ENCODE measurements at places on chromosomes 2 and 18.

DNA sequence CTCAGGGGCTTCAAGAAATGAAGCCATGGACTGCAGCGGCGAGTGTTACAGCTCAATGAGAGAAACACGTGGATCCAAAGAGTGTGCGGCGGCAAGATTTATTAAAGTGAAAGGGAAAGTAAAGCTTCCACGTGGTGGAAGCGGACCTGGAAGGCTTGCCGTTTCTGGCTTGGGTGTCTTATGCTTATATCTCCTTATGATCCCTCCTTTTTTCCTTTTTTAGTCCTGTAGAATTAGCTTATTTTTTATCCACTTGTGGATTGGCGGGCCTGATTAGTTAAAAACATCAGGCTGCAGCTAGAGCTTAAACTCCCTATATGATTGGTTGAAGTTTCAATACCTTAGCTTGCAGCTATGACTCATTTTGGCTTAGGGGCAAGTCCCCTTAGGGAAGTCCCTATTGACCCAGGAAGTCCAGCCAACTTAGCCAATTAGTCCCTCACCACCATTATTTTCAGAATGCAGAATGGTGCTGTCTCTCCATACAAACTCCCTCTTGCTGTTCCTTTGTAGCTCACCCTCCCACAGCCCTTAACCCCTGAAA is 11.6 kb upstream of the HNMT start:
- no peak for DNase-seq

- DNase-seq, result no peak
These were observed 380.6 kb upstream of the TCF4 start for GRCh38 chr18:55968550-55968949.

- no peak for DNase-seq
These were observed 106.8 kb upstream of the LDAH start for GRCh38 chr2:20929721-20930120.

GRCh38 chr2:217736776-217737550 is 265.8 kb downstream of the TNS1 start:
- no peak for DNase-seq

DNA sequence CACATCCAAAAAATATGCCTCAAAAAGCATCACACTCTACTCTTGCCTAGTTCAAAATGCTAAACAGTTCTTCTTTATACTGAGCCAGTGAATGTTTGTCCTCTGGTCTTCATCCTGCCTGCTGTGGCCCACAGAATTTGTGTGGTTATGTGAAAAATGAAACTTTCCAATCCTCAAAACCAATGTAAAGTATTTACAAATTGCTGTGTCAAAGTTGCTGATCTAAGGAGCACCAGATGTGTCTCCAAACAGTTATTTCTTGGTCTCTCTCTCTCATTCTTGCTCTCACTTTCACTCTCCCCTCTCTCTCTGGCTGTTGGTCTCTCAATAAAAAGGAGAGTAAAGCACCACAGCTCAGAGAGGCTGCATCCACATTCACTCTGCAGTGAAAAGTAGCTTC is 23.0 kb downstream of the EPHA4 start:
- no peak for DNase-seq

DNA sequence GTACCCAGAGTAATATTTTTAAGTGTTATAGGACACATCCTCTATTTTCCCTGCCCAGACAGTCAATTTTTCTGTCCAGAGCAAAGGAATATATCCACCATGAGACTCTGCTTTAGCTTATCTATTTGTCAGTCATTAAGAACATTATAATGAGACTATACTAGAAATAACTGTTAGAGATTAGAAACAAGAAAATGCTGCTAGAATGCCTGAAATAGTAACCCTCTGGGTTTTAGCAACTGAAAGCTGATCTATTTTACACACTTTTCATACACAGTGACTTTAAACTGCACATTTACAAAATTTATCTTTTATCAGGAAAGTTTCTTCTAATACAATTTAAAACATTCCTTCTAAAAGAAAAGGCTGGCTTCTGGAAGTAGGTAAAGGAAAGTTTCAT is 39.6 kb downstream of the MBD2 start:
- DNase-seq, result no peak

DNA sequence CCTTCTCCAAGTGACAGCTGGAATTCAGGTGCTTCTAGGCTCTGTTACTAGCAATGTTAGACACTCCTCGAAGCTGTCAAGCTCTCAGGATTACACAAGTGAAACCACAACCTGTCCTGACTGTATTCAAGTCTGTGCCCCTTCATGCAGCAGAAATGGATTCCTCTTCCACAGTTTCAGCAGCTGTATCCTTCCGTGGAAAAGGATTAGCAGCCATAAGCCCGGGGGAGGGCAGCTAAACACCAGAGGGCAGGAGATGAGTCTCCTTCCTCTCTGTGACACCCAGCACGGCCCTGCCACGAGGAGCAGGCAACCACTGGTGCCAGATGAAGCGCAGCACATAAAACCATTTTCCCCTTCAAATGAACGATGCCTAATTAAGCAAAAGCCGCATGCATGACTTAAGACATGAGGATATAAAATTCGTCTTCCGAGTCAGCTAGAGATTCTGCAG is 1.2 kb downstream of the ST3GAL5 start:
- no peak for DNase-seq

GRCh38 chr2:24049485-24050021 is at the start of gene FKBP1B:
Gene FKBP1B, plus strand, starts transcription at chr2:24049741. Its CDS starts 109 bp downstream, at chr2:24049850.
- DNase-seq, result no peak

DNA sequence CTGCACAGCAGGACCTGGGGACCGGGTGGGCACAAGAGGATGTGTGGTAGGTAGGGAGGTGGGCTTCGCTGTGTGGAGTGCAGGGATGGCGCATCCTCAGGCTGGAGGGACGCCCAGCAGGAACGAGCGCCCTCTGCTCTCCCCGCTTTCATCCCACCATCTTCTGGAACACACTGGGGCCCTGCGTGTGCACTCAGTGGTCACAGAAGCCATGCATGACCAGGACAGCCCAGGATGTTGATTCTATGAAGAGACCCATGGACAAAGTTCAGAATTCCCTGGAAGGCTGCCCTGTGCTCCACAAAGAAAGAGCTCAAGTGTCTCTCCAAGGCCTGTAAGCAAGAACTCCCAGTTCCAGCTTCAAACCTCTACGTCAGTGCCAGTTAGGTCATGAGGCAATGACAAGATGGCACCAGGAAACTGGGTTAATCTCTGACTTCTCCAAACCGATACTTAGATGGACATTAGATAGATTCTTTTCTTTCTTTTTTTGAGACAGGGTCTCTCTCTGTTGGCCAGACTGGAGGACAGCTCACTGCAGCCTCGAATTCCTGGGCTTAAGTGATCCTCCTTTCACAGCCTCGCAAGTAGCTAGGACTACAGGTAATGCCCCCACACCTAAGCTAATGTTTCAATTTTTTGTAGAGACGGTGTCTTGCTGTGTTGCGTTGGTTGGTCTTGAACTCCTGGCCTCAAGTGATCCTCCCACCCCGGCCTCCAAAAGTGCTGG is 3.4 kb downstream of the SLC66A2 start:
- DNase-seq, result no peak

- DNase-seq, result no peak
These were observed 95.3 kb upstream of the FAM136A start for GRCh38 chr2:70397186-70397585.

GRCh38 chr2:234669621-234670020 is 172.7 kb upstream of the ARL4C start:
- DNase-seq, result no peak

GRCh38 chr2:64165706-64166105 is 21.5 kb upstream of the PELI1 start:
- DNase-seq, result no peak

GRCh38 chr2:20424300-20425290 is 22.3 kb upstream of the RHOB start:
- DNase-seq, result no peak

DNA sequence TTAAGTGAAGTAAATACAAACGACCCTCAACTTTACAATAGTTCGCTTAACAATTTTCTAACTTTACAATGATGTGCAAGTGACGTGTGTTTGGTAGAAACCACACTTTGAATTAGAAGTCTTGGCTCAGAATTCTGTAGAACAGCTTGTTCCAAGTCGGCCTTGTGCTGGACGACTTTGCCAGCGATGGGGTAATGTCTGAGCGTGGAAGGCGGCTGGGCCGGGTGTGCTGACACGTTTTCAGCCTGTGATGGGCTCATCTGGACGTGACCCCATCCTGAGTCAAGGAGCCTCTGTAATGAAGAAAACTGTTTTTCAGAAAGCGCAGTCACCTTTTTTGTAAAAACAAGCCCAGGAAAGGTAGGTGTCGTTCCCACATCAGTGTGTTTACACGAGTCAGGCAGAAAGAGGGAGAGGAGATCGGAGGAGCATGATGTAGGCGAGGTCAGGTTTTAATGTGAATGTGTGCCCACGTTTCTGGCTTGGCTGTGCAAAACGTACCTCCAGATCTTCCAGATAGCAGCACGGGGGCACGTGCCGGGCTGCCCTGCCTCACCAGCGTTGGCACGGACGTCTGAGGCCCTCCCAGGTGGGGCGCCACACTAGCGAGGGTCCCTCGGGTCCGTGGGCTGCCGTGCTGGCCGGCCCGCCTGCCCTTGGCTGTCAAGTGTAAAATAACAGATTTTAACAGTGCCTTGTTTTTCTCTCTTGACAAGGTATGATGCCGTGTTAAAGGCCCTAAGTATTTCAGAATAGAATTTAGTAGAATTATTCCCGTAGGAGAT is 54.6 kb downstream of the CTDP1 start:
- DNase-seq, result no peak

- no peak for DNase-seq
These were observed 26.3 kb upstream of the SH3RF3 start for GRCh38 chr2:109102588-109103233.

GRCh38 chr18:58844871-58845270 is 19.8 kb upstream of the ZNF532 start:
- DNase-seq, result no peak

- DNase-seq, result no peak
These were observed 4.9 kb downstream of the TM4SF20 start for GRCh38 chr2:227374158-227374557.

GRCh38 chr2:183248866-183249567 is 124.8 kb downstream of the NUP35 start:
- no peak for DNase-seq

DNA sequence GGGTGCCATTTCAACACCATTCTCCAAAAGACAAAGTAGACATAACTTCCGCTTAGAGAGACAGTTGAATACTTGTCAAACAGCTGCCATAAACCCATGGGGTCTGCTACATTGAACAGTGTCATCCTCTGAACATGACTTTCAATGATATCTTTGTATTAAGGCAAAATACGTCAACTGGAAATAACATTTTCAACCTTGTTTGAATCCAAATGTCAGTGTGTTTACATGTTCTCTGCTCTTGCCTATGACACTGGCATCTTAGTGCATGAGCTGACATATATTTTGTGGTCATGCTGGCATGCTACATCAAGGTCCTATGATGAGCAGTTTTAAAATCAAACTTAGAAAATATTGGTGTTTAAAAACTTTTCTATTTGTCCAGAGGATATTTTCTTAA is 1548.1 kb upstream of the LRRTM1 start:
- DNase-seq, result no peak

GRCh38 chr2:213491376-213491775 is 207.1 kb downstream of the SPAG16 start:
- DNase-seq, result no peak

DNA sequence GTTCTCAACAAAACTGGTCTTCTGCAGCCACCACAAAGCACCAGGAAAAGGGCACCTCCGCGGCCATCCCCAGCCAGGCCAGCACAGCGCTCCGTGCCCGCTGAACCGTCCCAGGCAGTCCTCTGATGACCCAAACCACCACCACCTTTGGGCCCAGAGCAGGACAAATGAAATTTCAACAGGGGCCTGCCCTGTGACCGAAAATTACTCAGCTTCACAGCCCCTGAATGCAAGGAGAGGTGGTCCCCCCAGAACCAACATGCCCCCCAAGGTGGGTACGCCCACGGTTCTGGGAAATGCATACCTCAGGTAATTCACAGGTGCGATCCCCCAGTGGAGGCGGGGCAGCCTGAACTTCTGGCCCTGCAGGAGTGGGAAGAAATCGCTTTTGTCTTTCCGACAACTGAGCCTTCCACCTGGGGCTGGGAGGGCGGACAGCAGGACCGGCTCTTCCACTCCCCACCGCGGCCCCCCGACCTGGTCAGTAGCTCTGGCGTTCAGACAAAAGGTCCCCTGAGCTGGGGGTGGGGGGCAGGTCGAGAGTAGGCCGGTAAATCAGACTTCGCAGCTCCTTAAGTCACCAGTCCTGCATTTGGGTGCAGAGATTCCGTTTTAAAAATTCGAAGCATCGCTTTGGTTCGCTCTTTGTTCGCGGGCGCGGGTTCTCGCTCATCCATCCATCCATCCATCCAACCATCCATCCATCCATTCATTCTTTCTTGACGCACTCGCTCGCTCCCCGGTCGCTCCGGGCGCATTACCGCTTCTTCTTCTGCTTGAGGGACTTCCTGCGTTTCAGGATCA is 1.4 kb downstream of the ARL4C start:
- no peak for DNase-seq

GRCh38 chr2:148300544-148300943 is 279.7 kb downstream of the MBD5 start:
- DNase-seq, result no peak

DNA sequence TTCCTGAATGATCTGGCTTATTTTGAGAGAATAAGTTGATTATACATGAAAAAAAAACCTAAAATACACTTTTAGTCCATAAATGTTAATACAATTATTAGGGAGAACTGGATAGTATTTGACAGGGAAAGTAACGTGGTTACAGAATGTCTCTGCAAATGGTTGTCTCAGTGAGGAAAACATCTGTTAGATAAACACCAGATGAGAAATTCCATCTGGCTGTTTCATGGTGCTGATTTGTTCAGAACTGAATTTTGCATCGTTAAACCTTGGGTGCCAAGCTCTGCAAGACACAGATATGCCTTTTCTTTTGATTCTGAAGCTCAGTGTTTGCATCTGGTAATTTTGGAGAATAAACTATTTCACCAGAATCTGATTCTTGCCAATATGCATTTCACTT is 90.4 kb downstream of the SCN3A start:
- no peak for DNase-seq

DNA sequence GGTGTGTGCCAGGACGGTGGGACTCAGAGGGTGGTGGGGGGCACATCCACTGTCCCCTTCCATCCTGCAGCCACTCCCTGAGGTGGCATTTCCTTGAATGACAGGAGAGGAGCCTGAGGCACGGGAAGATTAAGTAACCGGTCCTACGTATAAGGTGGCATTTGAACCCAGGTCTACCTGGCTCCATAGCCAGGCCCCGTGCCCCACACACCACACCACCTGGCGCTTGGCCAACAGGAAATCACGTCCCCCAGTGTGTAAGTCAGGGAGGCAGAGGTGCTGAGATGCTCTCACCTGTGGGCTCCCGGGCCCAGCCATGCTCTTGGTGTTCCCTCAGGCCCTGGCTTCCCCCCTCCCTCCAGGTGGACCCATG is 53.7 kb downstream of the HPCAL1 start:
- DNase-seq, result no peak

- DNase-seq, result no peak
These were observed 88.2 kb downstream of the SP3 start for GRCh38 chr2:173876833-173877413.

GRCh38 chr2:70385966-70386595 is 84.2 kb upstream of the FAM136A start:
- no peak for DNase-seq

GRCh38 chr2:9430316-9431293 is 7.2 kb downstream of the CPSF3 start:
- DNase-seq, result no peak

- DNase-seq, result no peak
These were observed 162.5 kb upstream of the TMEFF2 start for GRCh38 chr2:192357217-192357616.

GRCh38 chr2:120305937-120306490 is 39.9 kb upstream of the INHBB start:
- DNase-seq, result no peak

Data from stimulated activated CD8-positive, alpha-beta memory T cell treated with anti-CD3 and anti-CD28 coated beads, Interleukin-4, amount 100 ng/mL, for 4 hours (primary cell).